Thoracic aorta (tissue), 2 donors: ENCODE measurements at places on chromosomes 12 and 14.

GRCh38 chr12:117236456-117237001 lies 46.3 kb upstream of the FBXO21 start:
- peak; percentile 5 for DNase-seq

- no peak for DNase-seq
Measured at GRCh38 chr12:120474616-120474960, 5.0 kb upstream of the SRSF9 start.

DNA sequence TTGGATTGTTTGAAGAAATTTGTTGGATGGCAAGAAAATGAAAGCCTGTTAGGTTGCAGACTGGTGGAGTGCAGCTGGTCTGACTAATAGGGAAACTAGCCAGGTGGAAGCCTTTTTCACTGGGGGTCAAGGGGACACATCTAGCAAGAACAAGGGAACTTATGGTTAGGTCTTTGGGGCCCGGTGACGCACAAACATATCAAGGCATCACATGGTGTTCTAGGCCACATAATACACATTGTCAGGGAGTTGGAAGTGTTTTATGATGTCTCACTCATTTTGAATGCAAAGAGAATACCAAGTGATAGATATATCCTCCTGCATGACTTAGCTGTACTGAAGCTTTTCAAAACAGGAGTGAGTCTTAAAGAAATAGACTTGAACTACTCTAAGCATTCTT lies 351.2 kb downstream of the KCNH5 start:
- no peak for DNase-seq

DNA sequence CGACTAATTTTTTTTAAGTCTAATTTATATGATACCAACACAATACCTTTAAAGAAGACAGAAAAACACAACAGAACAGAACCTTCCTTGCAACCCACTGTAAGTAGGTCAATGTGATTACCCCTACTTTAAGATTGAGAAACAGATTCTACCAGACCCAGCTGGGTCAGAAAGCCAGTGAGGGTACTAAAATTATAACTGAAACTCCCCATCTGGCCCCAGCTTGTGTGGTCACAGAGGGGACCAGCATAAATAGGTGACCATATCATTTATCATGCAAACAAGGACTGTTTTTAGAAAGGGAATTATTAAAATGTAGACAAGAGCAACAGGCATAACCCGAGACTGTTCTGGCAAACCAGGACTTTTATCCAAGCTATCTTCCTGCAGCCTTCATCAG lies 30.1 kb upstream of the FRMD6 start:
- no peak for DNase-seq

DNA sequence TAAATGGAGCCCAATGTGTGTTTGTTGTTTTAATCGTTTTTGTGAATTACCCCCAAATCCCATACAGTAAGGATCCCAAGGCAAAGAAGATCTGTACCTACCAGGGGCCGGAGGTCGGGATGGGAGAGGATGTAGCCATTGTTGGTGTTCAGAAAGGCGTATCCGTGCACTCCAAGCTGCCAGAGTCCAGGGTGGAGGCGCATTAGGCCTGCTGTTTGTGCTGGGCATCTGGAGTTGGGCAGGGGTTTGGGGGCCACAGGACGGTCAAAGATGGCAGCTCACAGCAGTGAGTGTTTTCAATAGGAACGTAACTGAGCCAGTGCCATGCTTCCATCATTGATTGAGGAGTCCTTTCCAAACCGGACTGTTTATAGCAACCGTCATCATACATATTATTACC lies 40.2 kb downstream of the CACNA2D4 start:
- DNase-seq, result no peak
